ENCODE measurements at places on chromosomes 4 and X. TPM values are rescaled to one million over a fixed set of nuclear protein-coding genes. Genes with fewer than 3 reads are reported as not detected.

The TKTL2 gene
- total RNA-seq: not detected

DNA sequence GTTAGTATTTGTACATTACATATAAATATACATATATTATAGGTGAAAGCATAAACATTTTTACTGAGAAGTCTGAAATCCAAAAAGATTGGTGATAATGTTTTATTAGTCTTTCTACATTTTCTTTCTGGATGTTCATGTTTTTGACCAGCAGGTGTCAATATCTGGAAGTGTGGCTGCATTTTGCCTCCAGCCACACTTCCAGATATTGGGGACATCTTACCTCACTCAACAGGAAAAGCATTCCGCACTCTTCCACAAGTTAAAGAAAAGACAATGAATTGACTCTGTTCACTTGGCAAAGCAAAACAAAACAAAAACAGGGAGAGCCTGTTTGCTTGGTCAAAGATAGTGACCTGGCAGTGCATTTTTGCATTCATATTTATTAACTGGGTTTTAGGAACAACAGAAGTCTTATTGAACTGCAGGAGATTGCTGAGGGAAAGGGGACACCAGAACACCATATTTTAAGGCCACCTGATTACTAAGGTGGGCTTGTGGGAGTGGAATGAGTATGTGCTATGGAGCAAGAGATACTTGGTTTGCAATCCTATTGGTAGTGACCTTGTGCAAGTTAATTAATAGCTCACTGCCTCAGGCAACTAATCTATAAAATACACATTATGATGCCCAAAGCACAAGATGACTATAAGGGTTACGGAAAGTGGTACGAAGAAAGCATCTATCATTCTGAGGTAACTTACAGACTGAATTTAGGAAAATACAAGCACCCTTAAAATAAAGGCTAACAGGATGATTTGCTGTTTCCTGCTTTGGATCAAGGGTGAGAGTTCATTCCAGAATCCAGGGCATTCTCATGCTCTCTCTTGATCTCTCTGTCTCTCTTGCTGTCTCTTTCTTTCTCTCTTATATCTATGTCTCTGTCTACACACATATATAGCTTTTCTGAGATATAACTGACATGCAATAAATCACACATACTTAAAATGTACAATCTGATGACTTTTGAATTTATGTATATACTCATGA is 389.9 kb upstream of the EMCN start:
- no peak for DNase-seq

DNA sequence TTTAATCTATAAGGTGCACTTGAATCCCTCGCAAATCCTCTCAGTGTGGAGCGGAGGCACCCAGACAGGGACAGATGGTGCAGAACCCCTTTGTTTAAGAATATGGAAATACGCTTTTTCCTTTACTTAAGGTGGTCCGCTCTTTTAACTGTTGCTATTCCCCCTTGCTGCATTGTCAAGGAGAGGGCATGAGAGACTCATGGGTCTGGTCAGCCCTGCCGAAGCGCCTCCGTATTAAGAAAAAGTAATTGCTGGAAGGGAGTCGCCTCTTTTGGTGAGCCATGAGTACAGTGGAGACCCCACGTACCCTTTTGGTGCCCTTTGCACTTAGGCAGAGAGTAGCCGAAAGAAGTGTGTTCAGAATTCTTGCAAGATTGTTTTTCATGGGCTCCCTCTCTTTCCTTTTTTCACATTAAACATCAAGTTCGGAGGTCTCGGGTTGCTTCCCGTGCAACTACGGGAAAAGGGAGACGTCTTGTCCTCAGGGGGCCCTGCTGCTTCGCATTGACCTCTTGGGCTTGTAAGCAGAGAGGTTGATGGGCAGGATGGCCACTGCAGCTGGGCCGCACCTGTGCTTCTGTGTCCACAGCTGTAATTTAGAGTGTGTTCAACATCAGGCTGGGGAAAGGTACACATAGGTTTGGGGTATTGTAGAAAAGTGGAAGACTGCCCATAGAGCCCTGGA is 109.6 kb downstream of the SPRY1 start:
- no peak for DNase-seq

The C4orf36 gene
- 2.4 TPM for total RNA-seq

DNA sequence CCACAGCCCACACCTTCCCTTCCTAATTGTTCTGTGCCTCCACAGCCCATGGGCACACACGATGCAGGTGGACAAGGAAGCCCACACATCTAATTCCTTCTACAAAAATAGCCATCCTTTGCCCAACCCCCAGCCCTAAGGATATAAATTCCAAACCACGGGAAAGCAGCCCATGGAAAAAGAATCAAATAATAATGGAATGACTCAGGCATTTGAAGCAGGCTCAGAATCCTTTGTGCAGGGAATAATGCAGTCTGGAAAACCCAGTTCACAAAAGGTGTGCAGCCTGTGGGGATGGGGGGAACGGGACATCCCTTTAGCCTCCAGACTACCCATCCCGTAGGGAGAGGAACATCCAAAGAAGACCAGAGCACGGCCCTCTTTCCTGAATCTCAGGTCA is 342.3 kb upstream of the GALNT7 start:
- no peak for DNase-seq

DNA sequence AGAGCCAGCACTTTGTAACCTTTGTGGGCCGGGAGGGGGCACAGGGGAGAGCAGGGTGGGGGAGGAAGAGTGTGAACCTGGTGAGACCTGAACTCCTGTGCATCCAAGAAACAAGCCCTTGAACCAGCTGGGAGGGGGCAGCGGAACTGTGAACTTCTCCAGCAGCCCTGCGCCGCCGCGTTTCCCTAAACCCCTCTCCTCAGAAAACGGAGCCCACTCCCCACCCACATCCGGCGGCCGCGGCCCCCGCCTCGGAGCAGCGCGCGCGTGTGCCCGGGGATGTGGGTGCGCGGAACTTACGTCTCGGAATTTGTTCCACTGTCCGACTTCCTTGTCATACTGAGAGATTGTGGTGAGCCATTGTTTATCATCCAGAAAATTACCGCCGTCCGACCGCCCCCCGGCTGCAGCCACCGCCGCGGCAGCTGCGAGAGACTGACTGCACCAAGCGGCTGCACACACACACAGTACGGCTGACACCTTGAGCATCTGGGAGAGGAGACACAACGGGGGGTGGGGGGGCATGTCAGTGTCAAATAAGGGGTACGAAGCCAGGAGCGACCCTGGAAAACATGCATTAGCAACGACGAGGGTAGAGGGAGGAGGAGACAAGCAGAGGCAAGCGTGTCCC is 494 bp downstream of the SPOCK3 start:
- no peak for DNase-seq

DNA sequence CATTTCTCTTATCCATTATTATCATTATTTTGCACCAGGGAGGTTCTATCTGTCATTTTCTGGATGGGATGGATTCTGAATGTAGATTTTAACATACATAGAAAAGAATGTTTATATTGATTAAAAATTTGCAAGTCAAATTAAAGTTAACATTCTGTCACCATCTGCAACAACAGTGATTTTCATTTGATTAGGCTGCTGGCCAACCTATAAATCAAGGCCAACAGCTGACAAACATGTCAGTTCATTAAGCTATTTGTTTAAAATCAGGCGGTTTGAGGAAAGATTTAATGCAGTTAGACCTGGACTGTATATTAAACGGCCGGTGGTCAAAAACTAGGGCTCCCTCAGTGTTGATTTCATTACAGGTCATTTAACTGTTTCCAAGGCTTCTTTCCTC is 109.5 kb upstream of the CBR4 start:
- no peak for DNase-seq

DNA sequence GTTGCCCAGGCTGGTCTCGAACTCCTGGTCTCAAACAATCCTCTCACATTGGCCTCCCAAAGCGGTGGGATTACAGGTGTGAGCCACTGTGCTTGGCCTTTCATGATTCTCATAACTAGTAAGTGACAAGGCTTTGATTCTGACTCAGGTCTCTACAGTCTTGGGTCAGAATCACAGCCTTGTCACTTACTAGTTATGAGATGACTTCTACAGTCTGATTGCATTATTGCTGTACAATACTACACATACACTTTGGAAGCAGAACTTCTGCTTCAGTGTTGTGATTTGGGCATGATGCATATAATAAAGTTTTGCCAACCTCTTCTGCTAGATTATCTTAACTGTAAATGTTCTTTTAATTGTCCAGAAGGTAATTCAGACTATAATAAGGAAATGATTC is 123.3 kb downstream of the KDM6A start:
- DNase-seq: no peak

DNA sequence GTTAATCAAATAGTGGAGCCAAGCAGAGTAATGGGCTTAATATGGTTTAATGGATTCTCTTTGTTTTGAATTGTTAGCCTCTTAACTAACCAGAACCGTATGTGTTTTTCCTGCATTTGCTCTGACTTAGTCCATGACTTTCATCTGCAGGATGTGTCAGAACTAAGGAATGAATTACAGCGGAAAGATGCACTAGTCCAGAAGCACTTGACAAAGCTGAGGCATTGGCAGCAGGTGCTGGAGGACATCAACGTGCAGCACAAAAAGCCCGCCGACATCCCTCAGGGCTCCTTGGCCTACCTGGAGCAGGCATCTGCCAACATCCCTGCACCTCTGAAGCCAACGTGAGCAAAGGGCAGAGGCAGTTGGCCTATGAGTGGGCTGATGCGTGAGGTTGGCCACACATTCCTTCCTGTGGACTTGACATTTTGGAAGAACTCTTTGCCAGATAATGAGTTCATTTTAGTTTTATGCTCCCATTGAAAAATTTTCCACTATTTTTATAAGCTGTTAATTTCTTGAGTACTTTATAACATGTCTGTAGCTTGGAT is 9.1 kb downstream of the MED28 start:
- no peak for DNase-seq

DNA sequence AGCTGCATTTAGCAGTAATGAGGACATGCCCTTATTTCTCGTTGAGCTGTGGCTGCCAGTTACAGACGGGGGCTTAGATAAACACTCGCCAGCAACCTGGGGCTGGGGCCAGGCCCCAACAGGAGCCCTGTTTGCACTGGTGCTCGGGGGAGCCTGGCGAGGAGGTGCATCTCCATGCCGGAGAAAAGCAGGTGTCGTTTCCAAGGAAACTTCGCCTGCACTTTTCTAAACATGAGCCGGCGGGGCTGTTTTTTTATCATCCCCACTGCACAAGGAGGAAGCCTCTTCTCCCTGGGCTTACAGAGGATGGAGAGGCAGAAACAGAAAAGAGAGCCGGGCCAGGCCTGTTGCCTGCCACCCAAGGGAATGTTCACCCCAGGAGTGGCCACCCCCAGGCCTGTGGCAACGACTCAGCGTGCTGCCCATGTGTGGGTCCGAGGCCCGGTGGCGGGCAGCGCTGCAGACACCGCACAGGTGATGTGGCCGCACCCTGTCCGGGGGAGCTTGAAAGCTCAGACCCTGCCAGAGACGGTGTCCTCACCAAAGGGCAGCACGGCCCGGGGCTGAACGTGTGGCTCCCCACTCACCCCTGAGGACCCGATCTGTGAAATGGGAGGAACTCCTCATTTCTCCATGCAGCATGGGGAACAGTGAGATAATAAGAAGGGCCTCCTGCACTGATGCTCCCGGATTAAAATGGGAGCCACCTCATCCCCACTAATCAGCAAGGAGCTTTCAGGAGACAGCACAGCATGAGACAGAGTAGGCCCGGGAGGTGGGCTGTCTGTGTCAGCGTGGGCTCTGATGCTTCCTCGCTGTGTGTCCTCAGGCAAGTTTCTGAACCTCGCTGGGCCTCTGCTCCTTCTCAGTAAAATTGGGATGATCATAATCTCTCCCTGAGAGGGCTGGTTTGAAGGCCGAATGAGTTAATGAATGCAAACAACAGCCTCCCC is 33.8 kb upstream of the ADRA2C start:
- no peak for DNase-seq

DNA sequence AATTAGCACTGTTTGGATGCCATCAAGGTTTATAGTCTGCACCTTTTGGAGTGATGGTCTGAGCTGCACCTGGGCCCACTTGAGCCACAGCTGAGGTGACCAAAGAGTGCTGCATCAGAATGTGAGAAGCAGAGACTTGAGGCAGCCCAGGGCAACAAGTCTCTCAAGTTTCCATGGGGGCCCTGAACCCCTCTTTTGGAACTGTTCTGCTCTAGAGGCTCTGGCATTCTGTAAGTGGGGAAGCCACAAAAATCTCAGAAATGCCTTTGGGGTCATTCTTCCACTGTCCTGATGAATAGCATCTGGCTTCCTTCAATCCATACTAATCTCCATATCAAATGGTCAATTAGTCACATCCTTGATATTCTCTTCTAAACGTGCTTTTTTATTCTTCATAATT is 298.4 kb upstream of the MAOA start:
- no peak for DNase-seq

DNA sequence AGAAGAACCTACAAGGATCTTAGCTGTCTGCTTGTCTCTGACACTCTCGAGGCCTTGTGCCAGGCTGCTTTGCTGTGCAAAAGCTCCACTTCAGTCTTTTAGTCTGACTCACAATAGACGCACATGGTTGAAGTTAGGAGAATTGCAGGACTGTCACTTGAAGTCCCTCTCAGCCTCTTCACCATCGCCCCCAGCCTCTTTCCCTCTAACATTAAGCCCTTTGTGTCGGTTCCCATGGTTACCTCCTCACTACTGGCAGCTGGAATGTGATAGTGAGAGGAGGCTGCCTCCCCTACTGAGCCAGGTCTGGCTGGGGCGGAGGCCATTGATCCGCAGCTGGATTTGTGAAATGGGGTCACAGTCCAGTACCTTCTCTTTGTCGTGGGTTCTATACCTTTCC is 201.8 kb downstream of the SOWAHB start:
- no peak for DNase-seq

GRCh38 chrX:9860826-9861225 is 74.6 kb downstream of the SHROOM2 start:
- DNase-seq: no peak

DNA sequence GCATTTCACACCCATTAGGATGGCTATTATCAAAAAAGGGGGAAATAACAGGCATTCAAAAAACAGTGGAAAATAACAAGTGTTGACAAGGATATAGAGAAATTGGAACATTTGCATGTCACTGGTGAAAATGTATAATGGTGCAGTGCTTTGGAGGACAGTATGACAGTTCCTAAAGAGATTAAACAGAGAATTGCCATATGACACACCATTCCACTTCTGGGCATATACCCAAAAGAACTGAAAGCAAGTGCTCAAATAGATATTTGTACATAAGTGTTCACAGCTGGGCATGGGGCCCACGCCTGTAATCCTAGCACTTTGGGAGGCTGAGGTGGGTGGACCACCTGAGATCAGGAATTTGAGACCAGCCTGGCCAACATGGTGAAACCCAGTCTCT is 348.1 kb downstream of the NR3C2 start:
- no peak for DNase-seq

The NEUROG2 gene
- total RNA-seq: not detected

DNA sequence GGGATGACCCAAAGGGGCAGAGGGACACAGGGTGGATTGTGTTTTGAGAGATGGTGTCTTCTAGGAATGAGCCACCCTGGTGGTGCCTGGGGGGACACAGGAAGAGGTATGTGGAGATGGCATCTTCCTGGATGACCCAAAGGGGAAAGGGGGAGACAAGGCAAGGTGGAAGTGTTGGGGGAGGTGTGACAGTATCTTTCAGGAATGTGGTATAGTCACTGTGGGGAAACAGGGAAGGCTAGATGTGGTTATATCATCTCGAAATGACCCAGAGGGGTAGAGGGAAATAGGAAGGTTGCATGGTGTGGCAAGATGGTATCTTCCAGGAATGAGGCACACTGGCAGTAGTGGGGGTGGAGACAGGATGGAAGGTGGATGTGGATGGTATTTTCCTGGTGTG is 62.9 kb downstream of the MAOA start:
- no peak for DNase-seq
